Foreskin keratinocyte (primary cell): ENCODE measurements at places on chromosomes 12 and 14. TPM values are rescaled to one million over a fixed set of nuclear protein-coding genes. Genes with fewer than 3 reads are reported as not detected.

DNA sequence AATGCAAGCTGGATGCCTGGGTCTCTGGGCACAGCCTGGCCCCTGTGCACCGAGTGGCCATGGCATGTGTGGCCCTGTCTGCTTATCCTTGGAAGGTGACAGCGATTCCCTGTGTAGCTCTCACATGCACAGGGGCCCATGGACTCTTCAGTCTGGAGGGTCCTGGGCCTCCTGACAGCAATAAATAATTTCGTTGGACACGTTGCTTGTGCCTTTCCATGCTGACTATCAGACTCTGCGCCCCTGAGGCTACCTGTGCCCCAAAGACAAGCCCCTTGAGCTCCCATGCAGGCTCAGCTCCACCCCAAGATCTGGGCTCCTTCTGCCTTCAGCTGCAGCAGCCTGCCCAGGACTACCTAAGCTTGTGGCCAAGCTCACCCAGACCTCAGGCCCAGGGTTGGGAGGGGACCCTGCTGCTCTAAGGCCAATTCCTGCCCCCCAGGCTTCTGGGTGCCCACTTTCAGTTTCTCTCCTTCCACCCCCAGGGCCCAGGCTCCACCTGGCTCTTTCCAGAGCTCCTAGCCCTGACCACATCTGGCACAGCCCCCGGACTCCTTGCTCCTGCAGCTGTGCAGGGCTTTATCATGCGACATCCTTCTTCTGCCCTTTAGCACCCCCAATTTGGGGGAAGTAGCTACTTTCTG, 11.8 kb downstream of the SERPINA3 start:
- DNase-seq: no peak

- no peak for DNase-seq
Measured at GRCh38 chr14:92905667-92906066, 17.3 kb upstream of the CHGA start.

- no peak for DNase-seq
Measured at GRCh38 chr12:63814146-63814772, 30.2 kb upstream of the SRGAP1 start.

- DNase-seq: no peak
Measured at GRCh38 chr14:58341152-58341748, 42.9 kb downstream of the ARID4A start.

DNA sequence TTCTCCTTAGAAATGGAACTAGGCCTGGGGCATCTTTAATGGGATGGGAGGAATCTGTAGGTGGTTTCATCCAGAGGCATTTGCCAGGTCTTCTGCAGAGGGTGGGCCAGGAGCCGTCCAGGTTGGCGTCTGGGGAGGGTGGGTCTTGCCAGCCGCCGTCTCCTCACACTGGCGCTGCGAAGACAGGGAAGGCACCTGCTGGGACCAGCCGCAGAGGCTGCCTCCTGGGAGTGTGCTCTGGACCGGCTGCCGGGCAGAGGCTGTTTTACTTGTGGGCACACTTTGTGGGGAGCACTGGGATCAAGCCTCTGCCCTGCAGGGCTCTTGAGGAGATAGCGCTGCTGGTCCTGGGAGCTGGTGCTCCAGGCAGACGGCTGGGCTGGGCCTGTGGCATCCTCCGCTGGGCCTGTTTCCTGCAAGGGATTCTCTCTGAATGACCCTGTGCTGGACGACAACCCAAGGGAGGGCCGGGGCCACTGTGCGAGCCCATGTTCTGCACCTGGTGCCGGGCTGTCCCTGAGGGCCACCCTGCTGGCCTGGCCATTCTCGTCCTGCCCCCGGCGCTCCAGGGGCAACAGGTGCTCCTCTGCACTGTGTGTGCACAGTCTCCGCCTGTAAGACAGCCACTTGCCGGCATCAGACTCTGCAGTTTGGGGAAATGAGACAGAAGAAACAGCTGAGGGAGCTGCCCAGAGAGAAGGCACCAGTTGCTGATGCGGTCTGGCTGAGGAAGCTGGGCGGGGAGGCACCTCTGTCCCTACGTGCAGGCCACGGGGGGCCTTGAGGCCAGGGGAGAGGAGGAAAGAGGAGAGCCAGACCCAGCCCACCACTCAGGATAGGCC, 10.0 kb upstream of the TEX22 start:
- DNase-seq: no peak

DNA sequence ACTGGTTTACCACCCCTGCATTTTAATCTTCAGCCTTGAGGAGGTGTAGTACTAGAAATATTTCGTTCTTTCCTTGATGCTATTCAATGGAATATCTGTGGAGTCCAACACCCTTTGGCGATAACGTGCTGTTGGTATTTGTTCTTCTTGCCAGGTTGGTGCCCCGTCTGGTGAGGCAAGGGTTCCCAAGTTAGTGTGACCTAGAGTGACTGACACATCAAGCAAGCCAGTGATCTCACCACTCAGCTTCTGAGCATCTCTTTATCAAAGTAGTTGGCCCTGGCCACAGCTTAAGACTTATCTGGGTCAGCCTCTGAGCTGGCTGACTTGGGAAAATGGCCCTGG, 60.2 kb downstream of the PLXNC1 start:
- no peak for DNase-seq

The P2RX2 gene
- polyA plus RNA-seq: not detected in 2 replicates
